Glutamatergic neuron (in vitro differentiated cells): ENCODE measurements at places on chromosomes 5 and 9. TPM values are rescaled to one million over a fixed set of nuclear protein-coding genes. Genes with fewer than 3 reads are reported as not detected.
A peak's percentile ranks its signal among the peaks of the same experiment; 100 is the strongest.

GRCh38 chr5:137096149-137097103 lies 402.7 kb downstream of the SPOCK1 start:
- no peak for DNase-seq

DNA sequence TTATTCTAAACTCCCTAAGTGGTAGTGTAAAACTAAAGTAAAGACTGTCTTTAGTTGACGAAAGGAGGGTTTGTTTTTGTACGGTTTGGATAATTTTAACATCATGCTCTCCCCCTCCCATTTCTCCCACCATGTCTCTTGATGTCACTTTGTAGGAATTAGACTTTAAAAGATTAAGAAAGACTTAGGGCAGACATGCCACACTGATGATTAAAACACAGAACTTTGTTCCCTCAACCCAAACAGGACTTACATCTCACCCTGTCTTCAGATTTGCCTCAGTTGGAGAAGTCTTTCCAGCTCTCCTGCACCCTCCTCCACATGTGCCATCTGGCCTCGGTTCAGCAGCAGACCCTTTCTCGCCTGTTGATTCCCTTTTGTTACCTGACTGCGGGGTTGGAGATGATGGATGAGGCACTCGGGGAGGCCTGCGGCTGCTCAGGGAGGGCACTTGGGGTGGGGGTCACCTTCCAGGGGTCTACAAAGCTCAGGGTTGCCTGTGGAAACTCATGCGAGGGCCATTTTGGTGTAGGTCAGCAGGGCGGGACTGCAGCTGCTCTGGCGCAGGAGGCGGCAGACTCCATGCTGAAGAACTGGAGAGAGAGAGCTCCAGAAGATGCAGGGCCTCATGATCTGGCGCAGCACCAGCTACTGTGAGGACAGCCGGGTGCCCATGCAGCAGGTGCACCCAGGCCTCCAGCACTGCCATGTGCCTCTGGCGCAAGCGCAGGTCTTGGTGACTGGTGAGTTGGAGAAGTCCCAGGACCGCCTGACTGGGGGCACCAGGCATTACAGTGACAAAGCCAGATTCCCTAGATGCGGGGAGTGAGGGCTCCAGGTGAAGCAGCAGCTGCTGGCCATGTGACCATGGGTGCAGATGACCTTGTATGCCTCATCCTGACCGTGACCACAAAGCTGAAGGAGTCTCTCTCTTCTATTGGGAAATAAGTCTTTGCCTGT lies 24.5 kb upstream of the EXOC3 start:
- DNase-seq: no peak

- no peak for DNase-seq
These were observed 168.1 kb upstream of the POC5 start for GRCh38 chr5:75885321-75885720.

DNA sequence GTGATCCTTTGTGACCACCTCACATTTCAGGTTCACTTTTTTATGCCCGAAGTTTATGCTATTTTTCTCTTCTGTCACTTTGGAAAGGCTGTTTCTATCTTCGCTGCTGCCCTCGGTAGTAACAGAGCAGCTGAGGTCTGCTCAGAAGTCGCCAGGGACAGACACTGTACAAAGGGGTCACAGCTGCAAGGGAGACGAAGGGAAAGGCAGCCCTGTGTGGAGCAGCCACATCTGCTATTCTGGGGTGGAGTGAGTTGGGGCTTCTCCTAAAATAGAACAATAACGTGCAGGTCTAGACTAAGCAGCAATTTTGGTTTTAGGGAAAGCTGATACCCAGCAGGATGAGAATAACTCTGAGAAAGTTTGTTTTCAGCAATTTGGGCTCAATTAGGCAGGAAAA lies 72.5 kb downstream of the ACTL7B start:
- no peak for DNase-seq

DNA sequence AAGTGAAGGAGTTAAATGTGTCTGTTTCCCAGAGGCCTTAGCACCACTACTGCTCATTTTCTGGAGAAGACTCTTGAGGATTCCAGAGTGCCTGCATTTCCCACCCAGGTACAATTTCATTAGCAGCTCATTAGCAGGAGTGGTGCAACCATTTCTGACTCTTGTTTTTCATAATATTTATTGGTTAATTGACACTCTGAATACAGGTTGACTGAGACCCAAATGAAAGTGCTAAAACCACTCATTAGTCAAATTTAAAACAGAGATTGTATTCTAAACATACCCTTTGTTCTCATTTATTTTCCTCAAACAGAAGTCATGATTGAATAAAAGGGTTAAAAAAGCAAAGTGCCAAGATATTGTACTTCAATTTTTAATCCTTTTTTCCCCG lies 134.5 kb downstream of the SIL1 start:
- DNase-seq: no peak

DNA sequence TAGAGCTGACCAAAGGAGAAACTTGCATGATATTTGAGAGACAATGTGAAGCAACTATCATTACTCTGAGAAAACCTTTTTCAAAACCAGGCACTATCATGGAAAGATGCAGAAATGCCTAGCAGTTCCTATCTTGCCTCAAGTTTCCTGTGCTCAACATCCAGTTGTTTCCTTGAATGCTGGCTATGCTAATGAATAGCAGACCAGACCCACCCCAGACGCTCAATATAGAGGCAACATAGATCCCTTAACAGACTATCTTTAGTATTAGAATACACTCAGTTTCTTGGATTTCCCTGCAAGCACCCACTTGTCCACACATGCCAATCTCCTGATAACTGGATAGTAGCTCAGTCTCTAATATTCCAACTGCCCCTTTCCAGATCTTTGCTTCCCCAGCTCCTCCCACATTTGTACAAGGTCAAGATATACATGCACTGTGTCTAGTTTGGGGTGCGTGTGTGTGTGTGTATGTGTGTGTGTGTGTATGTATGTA lies 93.3 kb upstream of the PCSK5 start:
- no peak for DNase-seq

DNA sequence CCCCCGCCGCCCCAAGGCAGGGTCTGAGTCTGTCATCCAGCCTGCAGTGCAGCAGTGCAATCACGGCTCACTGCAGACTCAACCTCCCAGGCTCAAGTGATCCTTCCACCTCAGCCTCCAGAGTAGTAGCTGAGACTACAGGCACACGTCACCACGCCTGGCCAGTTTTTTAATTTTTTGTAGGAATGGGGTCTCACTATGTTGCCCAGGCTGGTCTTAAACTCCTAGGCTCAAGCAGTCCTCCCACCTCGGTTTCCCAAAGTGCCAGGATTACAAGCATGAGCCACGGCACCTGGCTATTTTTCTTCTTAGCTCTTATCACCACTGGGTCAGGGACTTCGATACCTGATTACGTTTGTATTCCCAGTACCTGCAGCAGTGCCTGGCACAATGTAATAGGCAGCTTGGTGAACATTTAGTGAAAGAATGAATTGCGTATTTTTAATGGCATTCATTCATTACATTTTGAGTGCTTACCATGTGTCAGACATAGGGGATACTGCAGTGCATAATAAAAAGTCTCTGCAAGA lies 10.3 kb downstream of the LARP1 start:
- DNase-seq: no peak

DNA sequence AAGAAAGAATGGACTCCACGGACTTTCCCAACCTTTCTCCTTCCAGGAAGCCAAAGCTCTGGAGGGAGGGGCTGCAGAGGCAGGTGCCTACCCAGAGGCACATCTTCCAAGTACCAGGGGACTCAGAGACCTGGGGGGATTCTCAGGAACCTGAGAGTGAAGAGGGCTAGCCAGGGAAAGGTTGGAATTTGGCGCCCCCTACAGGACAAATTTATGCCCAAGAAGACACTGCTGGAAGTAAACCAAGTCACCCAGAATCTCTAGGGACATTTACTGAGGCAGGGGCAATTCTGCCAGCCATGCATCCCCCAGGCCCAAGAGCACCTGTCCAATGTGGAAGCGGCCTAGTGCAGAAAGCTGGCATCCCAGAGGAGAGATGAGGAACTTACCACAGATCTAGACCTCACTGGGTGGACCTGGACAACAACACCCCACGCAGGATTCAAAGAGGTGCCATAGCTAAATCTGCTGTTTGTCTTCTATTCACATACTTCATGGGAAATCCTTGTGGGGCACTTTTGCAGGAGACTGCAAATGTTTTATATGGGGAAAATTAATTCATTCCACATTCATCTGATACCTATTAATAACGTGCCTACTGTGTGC lies 25.9 kb upstream of the IDNK start:
- DNase-seq: peak; percentile 30

GRCh38 chr5:89697581-89697980 lies 712.0 kb downstream of the CETN3 start:
- no peak for DNase-seq

DNA sequence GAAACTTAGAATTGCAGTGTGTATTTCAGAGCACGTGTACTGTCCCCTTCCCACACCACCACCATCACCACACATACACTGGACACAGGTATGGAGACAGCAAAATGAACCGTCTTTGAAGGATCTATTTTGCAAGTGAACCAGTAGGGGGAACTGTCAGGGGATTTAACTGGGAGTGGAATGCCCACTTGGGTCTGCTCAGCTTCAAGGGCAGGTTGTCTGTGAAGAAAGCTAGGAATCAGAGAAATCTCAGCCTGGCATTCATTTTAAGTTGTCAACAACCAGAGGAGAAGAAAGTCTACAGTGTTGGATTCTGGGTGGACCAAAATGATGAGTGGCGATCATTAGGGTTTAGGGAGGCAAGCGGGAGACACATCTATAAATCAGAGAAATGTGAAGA lies 147.0 kb downstream of the DCP2 start:
- no peak for DNase-seq

DNA sequence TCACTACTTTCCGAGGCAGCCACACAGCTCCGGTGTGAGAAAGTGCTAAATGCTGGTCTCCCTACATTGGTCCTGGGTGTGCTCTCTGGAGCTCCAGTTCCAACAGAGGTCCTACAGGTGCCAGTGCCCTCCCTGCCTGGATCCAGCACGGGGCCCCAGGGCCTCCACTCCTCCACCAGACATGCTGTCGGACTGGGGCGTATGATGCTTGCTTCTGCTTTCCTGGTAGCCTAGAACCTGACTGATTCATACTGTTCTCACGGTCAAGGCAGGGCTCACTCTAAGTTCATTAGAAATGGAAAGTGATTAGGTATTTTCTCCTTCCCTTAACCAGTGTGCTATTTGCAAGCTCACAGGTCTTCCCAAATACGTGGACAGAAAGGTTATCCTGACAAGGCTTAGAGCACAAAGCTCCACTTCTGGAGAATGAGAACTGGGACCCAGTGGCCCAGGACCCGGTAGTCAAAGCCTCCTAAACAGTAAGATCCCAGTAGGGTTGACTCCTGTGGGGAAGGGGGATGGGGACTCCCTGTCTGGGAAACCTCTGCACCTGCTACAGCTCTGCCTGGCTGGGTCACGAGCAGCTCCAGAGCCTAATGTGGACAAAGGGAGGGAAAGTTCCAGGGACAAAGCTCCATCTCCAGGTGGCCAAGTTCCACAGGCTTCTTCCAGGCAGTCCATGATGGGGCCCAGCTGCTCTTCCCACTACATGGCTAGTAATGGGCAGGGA lies 98.1 kb downstream of the PAX5 start:
- no peak for DNase-seq

GRCh38 chr5:172213126-172213525 lies 19.2 kb downstream of the EFCAB9 start:
- DNase-seq: no peak

DNA sequence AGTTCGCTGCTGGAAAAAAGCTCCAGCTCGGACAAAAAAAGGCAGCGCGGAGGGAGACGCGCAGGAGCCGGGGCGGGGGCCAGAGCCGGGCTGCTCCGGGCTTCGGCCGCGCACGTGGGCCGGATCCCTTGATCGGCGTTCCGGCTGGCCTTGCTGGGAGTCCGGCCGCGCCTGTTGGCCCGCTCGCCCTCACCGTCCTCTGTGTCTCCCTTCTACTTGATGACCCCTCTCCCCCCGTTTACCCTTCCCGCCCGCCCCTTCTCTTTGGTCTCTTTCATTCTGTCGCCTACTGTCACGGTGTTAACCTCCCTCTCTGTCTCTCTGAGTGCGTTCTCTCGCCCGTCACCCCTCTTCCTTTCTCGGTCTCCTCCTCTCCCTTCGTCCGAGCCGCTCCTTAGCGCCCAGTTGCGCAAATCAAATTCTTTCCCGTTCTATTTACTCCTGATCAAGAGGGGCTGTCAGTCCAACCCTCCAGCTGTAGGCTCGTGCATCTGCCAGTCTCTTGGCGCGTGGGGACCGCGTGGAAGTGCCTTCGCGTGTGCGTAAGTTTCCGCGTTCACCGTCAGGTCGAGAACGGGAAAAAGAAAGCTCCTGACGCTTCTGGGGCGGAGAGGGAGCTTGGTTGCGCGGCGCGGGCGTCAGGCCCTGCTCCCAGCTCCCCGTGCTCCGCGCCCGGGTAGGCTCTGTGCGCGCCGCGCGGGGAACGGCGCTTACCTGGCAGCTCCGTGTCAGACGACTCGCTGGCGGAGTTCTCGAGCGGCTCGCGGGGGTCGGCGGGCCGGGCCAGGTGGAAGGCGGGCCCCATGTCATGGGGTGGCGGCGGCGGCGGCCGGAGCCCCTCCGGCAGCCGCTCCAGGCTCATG lies 798 bp downstream of the PITX1 start:
- no peak for DNase-seq

- no peak for DNase-seq
These were observed 168.2 kb upstream of the FBN2 start for GRCh38 chr5:128706269-128706668.

GRCh38 chr5:135691044-135691443 lies 112.3 kb upstream of the CXCL14 start:
- DNase-seq: no peak

DNA sequence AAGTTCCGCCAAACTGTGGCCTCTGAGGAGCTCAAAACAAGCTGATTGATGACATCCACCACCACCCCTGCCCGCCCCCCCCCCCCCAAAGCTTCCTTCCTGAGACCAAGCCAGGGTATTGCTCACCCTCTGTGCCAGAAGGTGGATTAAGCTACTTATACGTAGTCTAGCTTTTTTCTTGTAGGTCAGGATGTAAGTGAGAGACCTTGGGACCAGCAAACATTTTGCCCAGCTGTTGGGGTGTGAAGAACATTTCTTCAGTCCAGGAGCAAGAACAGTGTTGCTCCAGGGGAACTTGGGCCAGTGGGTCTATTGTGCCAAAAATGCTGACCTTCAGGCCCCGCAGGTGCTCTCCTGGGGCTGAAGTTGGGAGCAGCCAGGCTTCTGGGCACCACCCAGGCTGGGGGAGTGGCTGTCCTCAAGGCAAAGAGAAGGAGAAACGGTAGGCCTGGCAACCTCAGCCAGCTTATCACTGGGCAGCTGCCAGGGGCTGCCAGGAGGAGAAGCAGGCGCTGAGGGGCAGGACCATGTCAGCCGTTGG lies 18.0 kb downstream of the NEURL1B start:
- no peak for DNase-seq

GRCh38 chr5:119347574-119347973 lies 8.2 kb upstream of the TNFAIP8 start:
- no peak for DNase-seq

DNA sequence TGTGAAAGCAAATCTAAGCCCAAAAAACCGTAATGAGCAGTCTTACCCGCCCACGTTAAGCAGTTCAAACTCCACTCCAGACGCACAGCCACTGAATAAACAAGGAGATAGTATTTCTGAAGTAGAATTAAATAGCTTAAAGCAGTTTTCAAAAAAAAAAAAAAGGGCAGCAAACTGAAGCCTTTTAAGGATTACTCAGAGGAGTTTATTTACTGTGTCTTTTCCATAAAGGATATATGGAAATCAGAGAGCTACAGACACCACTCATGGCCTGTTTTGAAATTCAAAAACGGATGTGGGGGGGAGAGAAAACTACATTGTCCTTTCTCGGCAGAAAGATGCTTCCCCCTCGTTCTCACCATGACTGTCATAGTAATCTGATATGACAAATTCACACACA lies 83.7 kb upstream of the IRX1 start:
- DNase-seq: no peak

KCNMB1 gene
- 0.29 TPM for total RNA-seq

DND1 gene
- total RNA-seq: 5.4 TPM

EQTN gene
- not detected for total RNA-seq

HSD17B4 gene
- total RNA-seq: 161 TPM

CCDC187 gene
- total RNA-seq: 15.8 TPM
